ENCODE measurements at places on chromosomes 5 and 9. TPM values are rescaled to one million over a fixed set of nuclear protein-coding genes. Genes with fewer than 3 reads are reported as not detected.

DNA sequence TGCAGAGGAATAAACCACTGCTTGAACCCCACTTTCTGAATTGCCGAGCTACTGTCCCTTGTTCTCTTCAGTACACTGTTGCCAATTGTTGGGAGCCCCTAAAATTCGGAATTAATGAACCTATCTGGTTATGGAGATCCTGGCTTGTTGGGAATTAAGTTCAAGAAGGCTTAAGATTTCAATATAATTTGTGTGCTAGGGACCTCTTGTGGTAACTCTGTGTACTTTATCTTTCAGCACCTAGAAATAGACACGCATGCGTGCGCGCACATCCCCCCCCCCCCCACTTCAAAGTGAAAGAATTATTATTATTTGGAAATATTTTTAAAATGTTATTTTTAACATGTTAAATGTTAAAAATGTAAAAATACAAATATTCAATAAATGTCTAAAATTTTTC, 53.3 kb upstream of the FAM169A start:
- DNase-seq, result peak; percentile 78

GRCh38 chr5:146906803-146907202, 28.2 kb upstream of the PPP2R2B start:
- peak; percentile 3 for DNase-seq

DNA sequence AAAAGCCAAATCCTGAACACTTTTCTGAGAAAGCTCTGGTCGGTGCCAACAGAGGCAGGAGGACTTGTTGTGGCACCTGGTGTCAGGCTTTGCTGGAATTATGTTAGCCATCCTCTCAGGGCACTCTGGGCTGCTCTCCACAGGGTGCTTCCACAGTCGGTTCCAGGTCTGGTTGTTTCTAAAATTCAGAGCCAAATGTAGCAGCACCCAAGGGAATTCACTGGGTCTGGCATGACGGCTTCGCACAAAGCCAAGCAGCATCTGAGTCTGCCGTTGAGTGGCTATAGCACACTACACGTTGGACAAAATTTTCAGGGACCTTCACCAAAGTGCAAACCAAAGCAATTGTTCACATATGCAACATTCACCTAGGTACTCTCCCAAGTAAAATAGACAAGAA, 110.2 kb downstream of the PJA2 start:
- DNase-seq, result no peak

- DNase-seq, result no peak
Measured at GRCh38 chr5:166329149-166329800, 1962.2 kb upstream of the WWC1 start.

DNA sequence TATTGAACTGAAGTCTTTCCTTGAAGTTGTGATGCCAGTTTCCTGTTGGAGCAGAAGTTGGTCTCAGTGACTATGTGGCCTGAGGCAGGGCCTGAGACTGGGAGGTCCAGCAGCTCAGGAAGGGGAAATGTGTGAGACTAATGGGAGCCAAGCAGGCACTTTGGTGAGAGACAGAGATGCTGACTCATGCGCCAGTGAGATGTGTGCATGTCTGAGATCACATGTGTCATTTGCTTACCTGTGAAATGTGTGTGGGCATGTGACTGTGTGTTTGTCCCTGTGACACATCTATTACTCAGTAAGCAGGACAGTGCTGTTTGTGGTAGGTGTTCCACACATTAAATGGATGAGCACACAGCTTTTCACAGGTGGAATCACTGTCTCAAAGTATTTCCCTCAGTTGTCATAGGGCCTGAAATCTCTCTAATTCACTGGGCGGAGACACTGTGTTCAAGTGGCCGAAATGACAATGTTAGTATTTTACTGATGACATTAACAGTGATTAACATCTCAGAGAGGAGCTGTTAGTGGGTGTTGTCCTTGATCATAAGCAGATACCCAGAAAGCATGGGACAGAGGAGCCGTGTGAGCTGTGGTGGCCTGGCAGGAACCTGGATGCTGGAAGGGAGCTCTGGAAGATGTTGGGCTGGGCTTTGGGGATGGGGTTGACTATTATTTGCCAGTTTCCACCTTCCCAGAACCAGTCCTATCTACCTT, 7.4 kb downstream of the NPR2 start:
- no peak for DNase-seq

GRCh38 chr5:156036640-156037039, 290.3 kb upstream of the SGCD start:
- peak; percentile 6 for DNase-seq

DNA sequence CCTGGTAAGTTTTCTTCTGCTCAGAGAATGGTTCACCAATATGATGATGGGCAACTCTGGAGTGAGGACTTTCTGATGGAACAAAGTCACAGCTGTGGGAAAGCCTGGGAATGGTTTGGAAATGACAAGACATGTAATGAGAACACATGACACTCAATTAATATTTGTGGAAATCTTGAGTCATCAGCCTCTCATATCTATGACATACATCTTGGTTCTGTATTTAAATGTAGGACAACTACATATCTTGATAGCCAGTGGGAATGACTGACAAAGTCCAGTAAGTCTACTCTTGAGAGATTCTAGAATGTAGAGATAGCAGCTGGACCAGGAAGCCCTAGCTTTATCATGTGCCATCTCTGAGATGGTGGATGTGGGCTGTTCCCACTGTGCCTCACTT, 85.5 kb downstream of the PALM2AKAP2 start:
- DNase-seq, result no peak

GRCh38 chr9:122580360-122580759, 2.8 kb downstream of the OR1L8 start:
- DNase-seq, result no peak

GRCh38 chr9:114989600-114990410, 59.4 kb upstream of the TNFSF8 start:
- no peak for DNase-seq

DNA sequence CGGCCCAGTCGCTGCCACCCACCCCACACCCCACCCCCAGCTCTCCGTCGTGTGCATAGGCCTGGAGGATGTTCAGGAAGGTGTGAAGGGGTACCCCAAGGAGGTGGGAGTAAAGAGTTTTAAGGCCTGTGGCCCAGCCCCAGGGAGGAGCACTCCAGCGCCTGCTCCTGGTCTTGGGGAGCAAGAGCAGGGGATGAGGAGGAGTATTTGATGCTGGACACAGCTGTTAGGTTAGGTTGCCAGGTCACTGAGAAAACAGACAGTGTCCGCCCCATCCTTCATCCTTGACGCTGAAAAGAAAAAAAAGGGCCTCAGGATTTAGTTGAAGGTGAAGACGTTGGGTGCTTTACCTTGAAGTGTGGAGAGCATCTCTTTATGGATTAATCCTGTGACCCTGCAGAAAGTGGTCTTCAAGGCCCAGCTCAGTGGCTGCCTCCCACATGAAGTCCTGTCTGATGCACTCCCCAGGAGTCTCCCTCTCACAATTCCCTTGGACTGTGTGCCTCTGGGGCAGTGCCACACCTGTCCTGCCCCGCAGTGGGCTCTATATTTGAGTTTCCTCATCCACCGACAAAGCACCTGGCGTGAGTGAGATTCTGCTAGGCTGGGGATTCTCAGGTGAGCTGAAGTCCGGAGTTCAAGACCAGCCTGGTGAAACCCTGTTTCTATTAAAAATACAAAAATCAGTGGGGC, 101.8 kb downstream of the SPRY4 start:
- no peak for DNase-seq

DNA sequence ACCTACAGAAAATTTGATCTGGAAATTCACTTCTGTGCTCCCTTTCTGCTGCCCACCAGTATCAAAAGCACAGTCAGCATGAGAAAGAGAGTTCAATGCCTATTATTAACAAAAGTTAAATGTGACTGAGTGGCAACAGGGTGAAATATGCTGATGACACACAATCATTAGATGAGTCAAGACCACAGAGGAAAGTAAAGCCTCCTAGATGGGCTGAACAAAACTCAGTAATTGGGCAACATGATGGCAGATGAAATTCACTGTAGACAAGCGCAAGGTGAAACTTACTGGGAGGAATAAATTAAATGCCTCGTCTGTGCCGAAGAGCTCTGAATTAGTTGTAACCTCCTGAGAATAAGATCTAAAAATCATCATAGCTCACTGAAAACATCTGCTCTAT, 752.8 kb downstream of the IRX1 start:
- DNase-seq, result no peak

- peak; percentile 84 for DNase-seq
Measured at GRCh38 chr5:146878476-146879172, at the start of gene PPP2R2B. TSS of gene PPP2R2B (minus strand) at chr5:146878757.

- DNase-seq, result no peak
Measured at GRCh38 chr5:73186976-73187375, 14.0 kb downstream of the TMEM174 start.

GRCh38 chr9:131668057-131668438, 71.8 kb downstream of the RAPGEF1 start:
- no peak for DNase-seq

DNA sequence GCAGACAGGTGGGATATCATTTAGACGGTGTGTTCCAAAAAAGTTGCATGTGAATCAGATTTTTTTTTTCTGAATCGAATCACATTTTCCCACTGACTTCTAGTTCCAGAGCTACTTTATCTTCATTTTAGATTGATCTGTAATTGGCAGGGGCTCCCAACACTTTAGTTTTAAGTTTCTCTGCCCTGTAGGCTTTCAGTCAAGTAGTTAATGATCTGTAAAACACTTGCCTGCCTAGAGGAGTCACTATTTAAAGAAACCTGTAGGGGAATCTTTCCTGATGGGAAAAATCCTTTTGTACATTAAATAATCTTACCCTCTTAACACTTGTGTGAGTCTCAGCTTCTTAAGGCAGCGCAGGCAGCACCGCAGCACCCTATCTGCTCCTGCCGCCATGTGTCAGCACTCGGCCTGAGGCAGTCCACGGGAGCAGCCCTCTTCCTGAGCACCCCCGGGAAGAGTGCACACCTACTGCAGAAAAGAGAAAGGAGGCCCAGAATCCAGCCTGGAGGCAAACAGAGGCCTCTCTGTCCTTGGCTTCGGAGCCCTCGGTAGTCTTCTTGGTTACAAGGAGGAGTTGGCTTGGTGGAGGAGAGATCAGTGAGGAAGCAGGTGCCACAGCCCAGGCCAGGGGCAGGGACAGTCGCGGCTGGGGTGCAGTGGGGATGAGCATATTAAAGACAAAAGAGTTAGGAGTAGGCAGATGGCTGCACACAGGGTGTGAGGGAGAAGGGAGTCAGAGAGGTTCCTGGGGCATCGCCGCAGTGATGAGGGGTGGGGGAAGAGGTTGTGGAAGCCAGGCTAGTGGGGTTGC, 209.3 kb downstream of the GAPVD1 start:
- DNase-seq, result no peak

GRCh38 chr5:170986598-170986997, 124.8 kb downstream of the RANBP17 start:
- peak; percentile 54 for DNase-seq

DNA sequence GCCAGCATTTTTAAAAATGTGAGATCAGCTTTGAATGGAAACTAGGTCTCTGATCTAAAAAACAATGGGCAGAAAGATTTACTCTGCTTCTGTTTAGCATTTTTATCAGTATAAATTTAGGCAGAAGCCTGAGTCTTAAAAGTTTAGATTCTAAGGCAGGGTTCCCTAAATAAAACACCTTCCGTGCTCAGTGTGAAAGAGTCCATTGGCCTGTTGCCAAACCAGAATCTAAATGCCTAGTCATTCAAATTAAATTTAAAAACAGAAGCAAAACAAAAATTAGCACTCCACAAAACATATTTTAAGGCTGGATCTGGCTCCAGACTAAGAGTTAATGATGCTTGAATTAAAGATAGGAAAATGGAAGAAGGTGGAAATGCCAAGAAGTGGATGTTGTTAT, 4.5 kb downstream of the TYRP1 start:
- DNase-seq, result no peak

GRCh38 chr5:9781890-9782289, 151.7 kb upstream of the TAS2R1 start:
- DNase-seq, result no peak

DNA sequence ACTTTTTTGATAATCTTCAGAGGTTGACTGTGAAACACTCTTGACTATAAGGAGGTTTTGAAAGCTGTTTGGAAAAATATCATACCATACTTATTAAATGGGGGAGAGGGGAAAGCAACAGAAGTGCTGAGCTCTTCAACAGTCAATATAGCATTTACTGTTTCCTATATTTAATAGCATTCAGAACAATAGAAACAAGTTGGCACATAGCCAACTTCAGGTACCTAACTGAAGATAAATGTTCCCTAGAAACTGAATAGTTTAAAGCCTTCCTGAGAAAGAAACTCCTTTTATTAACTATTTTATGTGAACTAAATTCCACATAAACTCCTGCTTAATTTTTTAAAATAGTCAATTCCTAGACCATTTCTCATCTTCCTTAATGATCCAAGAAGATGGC, 26.3 kb downstream of the SLC31A1 start:
- no peak for DNase-seq

DNA sequence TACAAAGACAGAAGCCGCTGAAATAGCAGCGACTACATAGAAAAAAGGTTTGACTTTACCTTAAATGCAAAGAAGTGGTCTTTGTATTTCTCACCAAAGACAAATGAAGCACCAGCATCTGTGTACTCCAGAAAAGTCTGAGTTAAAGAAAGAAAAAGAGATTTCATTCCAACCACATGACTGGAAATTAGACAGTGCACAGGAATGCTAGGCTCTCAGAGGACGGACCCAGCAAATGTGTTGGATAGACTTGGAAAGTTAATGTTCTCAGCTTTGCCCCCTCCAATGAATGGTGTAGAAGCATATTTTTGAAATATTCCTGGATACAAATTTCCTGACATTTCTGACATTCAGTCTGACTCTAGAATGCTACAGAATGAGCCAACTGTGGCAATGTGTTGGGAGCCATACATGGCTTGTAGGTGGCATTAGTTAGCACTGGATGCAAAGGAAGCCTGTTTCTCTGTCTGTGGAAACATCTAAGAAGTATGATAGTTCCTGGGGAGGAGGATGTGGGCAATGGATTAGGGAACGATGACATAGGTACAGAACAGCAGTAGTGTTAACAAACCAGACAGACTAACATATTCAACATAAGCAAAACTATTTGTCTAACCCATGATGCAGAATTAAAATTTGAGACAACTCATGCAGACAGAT, 43.3 kb downstream of the SLC28A3 start:
- no peak for DNase-seq

Gene GMCL2
- total RNA-seq, result not detected

Gene FBP2
- total RNA-seq, result 40.2 TPM

Gene TXNDC8
- not detected for total RNA-seq

Gene ZNF79
- total RNA-seq, result 6.2 TPM

Gene TMEM167A
- 19.6 TPM for total RNA-seq

Gene TGFBR1
- total RNA-seq, result 34.4 TPM

Gene CDKN2B-AS1
- not detected for total RNA-seq

Gene ITK
- 9.7 TPM for total RNA-seq

Gene CHD1
- total RNA-seq, result 117 TPM

Gene NIPAL4
- total RNA-seq, result 5.8 TPM

Gene PHYHD1
- total RNA-seq, result 12.5 TPM
